Nasal cavity respiratory epithelium epithelial cell of viscerocranial mucosa (primary cell): ENCODE measurements at places on chromosomes 4 and X. TPM values are rescaled to one million over a fixed set of nuclear protein-coding genes. Genes with fewer than 3 reads are reported as not detected.

ZRSR2 gene
- 4.4 and 8.7 TPM in 2 replicates for total RNA-seq

USP26 gene
- total RNA-seq, result not detected in 2 replicates

OPRPN gene
- total RNA-seq, result not detected in 2 replicates

UBE2D3 gene
- 267 and 317 TPM in 2 replicates for total RNA-seq

MMAA gene
- total RNA-seq, result 4.4 and 9.1 TPM in 2 replicates

ADH1B gene
- total RNA-seq, result not detected in 2 replicates

CTAG2 gene
- total RNA-seq, result not detected in 2 replicates

LIMCH1 gene
- 0.34 and 4.5 TPM in 2 replicates for total RNA-seq

FAM149A gene
- under 0.01 and 1.7 TPM in 2 replicates for total RNA-seq

FRMD7 gene
- not detected in 2 replicates for total RNA-seq

GBA3 gene
- total RNA-seq, result 0.34 TPM in 1 of 2 replicates, not detected in the other

GLOD5 gene
- not detected in 2 replicates for total RNA-seq

CRMP1 gene
- under 0.01 TPM in 1 of 2 replicates, not detected in the other for total RNA-seq

FAAH2 gene
- 7.5 and 10.1 TPM in 2 replicates for total RNA-seq

PDE6B gene
- 0.64 and 1.0 TPM in 2 replicates for total RNA-seq

ZFYVE28 gene
- 0.68 and 0.93 TPM in 2 replicates for total RNA-seq

ACTRT1 gene
- not detected in 2 replicates for total RNA-seq

H2BW2 gene
- total RNA-seq, result not detected in 2 replicates

HSFX4 gene
- not detected in 2 replicates for total RNA-seq
